ENCODE measurements at places on chromosomes 6 and 20.
A peak's percentile ranks its signal among the peaks of the same experiment; 100 is the strongest.

- no peak for DNase-seq
Measured at GRCh38 chr20:845941-846893, 12.7 kb downstream of the FAM110A start.

GRCh38 chr6:82785206-82785605, 280.4 kb downstream of the UBE3D start:
- no peak for DNase-seq

DNA sequence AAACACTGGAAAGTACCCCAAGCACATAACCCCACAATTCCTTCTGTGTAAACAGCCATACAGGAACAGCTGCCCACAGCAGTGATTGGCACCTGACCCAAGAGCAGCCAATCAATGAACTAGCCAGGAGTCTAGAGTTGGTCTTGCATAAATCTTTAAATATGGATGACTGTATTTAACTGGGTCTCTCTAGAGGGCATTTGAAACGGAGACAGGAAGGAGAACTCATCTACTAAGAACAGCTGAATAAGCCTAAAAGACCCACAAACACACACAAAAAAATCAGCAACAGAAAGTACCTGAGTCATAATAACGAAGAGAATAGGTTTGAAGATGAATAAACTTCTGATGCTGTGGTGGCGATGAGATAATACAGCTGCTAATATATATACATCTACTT, 49.0 kb upstream of the ASF1A start:
- peak; percentile 89 for DNase-seq

DNA sequence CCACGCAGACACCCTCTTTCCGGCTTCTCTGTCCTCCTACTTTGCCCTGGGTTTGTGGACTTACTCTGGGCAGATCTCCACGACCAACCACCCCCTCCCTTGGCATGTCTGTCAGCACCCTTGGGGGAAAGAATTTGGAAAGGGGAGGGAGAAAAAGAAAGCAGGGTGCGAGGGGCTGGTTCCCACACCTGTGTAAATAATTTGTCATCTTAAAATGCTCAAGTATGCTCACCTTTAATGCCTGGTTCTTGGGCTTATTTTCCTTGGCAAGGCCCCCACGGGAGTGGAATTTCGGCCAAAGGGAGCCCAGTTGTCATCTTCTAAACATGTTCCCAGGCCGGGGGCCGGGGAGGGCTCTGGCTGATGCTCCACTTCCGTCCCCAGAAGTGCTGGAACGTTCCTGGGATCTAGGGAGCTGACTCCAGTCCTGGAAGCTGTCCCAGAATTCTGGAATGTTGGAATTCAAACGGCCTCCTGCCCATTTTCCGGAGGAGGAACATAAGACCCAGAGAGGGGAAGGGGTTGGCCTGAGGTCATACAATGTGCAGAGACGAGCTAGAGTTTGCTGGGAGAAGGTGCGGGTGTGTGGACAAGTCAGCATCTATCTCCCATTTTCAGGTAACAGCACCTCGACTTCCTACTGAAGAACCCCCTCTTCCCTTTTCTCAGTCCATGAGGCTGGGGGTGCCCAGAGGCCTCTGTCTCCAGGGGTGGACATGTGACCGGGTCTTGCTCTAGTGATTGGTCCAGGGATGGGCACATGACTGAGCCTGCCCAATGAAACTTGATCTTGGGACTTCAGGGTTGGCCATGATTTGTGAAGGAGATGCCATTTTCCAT, 122.3 kb downstream of the CEBPB start:
- DNase-seq, result no peak

DNA sequence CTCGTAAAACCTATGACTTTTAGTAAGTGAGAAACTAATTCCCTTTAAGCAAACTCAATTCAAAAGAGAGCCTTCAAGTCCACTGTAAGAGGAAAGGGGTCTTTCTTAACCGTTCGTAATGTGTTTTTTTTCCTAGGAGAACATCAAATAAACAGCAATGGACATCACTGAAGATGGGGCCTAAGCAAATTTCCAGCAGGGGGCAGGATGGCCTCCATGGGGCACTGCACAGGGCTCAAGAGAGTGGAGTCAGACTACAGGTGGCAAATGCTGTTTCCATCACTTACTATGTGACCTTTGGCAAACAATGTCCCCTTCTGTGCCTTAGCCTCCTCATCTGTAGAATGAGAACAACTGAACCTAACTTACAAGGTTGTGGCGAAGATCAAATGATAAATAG, 88.7 kb downstream of the ARHGAP18 start:
- DNase-seq, result peak; percentile 69

DNA sequence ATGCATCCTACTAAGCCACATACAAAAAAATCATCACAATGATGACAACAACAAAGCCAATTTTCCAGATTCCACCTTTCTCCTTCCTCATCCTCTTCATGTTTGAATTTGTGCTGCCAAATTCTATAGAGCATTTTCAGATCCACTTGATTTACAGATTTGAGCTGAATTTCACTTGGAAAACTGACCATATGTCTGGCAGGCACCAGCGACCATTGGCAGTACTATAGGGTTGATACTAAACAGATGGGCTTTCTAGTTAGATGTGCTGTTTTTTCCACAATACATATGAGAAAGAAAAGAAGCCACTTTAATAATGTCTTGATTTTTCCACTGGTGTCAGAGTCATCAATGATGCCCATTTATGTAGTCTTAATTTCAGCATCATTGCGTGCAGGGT, 127.0 kb downstream of the PHACTR3 start:
- no peak for DNase-seq

DNA sequence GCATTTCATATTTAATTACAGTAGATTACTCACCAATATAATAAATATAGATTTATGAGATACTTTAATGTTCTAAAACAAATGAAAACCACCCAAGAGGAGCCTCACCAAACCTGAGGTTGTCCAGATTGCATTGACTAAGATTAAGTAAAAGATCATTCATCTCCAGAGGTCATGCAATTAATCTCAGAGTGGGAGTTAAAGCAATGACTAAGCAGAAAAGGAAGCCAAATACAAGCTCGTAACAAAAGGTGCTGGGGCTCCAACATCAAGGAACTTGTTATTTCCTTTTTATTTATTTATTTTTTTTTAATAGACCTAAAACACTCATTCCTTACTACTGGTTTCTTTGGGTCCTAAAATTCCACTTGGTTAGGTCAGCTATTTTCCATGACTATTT, 57.7 kb downstream of the RSPO3 start:
- DNase-seq, result no peak

- DNase-seq, result no peak
Measured at GRCh38 chr6:36399970-36400369, 12.5 kb upstream of the ETV7 start.

- DNase-seq, result no peak
Measured at GRCh38 chr6:14660806-14661579, 543.4 kb downstream of the CD83 start.

DNA sequence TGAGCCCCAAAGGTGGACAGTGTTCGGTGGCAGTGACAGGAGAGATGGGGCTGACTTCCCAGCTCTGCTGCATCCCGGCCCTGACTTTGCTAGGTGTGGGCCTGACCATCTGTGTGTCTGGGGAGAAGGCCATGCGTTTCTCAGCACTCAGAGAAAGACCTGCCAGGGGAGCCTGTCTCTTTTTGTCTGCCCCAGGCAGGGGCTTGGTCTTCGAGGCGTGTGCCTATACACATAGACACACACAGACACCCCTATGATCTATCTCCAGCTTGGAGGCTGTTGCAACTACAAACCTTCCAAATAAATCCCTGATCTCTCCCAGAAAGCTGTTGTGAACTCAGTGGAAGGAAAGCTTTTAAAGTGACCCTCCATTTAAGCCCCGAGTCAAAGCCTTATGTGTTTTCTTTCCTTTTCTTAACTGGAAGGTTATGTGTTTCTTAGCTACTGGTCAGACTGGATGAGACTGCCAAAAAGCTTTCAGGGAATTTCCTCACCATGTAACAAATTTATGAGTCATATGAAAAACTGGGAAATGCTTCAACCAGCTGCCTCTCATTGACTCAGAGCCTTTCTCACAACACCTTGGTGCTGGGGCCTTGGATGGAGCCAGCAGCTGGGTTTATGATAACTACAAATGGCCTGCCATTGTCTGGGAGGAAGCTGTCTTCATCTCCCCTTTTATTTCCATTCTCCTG, 102.6 kb downstream of the CDC5L start:
- no peak for DNase-seq

GRCh38 chr6:14501240-14501639, 383.7 kb downstream of the CD83 start:
- no peak for DNase-seq

GRCh38 chr6:129607581-129608186, 102.3 kb downstream of the ARHGAP18 start:
- no peak for DNase-seq

DNA sequence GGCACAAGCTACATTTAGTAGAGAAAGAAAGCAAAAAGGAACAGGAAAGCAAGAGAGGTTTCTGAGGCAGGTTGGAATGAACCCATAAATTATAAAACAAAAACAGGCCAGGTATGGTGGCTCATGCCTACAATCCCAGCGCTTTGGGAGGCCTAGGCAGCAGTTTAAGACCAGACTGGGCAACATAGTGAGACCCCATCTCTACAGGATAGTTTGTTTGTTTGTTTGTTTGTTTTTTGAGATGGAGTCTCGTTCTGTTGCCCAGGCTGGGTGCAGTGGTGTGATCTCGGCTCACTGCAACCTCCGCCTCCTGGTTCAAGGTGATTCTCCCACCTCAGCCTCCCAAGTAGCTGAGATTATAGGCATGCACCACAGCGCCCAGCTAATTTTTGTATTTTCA, 49.0 kb downstream of the AFG1L start:
- no peak for DNase-seq

DNA sequence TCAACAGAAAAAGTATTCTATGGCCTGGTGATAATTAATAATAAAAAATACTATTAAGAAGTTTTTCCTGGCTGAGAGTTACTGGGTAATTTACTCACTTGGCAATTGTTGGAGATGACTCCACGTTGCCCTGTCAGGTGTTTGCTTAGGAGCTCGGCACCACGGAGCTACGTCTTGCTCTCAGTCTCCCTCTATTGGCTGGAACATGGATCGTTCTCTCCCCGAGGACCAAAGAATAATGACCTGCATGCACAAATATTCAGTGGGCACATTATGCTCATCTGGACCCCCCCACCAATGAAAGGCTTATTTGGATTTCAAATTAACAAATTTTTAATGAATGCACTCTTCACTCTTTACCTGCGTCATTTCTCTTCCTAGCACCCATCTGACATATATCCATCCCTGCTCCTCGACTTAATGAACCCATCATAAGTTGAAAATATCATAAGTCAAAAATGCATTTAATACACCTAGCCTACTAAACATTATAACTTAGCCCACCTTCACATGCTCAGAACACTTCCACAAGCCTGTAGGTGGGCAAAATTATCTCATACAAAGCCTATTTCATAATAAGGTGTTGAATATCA, 71.0 kb upstream of the CD83 start:
- peak; percentile 75 for DNase-seq

DNA sequence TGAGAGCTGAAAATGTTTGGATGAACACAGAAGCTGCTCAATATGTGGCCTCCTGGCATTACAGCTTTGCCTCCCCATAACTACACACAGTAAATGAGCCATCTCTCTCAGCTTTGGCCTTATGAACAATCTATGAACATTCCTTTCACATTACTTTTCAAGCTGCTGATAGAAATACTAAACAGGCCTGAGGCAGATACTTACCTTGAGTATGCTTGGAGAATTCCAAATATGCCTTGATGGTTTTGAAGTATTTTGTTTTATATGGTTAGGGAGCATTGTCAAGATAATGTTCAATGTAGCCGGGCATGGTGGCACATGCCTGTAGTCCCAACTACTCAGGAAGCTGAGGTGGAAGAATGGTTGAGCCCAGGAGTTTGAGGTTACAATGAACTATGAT, 104.5 kb downstream of the CD24 start:
- no peak for DNase-seq

- no peak for DNase-seq
Measured at GRCh38 chr6:49541210-49541724, 9.2 kb upstream of the C6orf141 start.

DNA sequence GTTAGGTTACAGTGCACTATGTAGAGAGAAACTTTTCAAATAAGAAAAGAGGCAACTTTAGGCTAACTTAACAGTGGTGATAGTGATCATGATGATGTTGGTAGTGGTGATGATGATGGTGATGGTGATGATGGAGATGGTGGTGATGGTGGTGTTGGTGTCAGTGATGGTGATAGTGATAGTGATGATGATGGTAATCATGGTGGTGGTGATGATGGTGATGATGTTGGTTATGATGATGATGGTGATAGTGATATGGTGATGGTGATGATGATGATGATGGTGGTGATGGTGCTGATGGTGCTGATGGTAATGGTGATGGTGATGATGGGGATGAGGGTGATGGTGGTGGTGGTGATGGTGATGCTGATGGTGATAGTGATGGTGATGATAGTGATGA, 107.4 kb downstream of the DLL1 start:
- no peak for DNase-seq

DNA sequence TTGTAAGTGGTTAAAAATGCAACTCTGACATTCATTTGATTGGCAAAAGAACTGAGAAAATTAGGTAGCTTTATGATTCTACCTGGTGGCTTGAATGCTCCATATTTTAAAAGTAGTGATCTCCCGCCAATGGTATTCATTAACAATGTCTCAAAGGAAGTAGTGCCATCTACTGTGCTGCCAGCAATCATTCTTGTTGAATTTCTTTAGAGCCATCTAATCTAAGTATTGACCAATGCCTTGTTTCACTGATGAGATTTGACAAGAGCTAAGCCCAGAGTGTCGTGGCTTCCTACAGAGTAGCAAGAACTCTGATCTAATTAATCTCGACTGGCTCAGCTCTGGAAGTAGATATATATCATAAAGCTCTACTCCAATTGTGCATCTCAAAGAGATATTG, 696.7 kb downstream of the C6orf118 start:
- DNase-seq, result no peak

DNA sequence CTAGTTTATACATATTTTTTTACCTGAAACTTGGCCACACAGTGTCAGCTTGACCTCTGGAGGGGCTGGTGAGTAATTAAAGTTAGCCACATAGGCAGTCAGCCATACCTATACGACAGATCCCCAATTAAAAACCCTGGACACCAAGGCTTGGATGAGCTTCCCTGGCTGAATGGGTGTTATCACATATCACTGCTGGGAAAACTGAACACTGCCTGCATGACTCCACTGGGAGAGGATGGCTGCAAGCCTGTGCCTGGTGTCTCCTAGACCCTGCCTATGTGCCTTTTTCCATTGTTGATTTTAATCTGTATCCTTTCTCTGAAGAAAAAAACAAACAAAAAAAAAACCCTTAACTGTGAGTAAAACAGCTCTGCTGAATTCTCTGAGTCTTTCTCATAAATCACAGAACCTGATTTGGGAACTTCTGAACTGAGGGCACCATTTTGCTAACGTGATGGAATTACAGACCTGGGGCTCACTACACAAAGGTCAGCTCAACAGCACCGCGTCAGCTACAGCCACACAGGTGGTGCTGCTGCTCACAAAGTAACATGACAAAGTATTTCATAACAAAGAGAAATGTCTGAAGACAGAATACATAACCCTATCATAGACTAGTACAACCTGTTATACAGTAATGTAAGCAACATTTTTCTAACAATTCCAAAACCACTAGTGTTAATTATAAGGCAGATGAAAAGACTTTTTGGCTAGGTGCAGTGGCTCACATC, 97.0 kb downstream of the SLC23A2 start:
- no peak for DNase-seq

Measured in Karpas-422 (cell line).